Hypothalamus (tissue), 51 donors: ENCODE measurements at places on chromosomes 7 and 10.

DNA sequence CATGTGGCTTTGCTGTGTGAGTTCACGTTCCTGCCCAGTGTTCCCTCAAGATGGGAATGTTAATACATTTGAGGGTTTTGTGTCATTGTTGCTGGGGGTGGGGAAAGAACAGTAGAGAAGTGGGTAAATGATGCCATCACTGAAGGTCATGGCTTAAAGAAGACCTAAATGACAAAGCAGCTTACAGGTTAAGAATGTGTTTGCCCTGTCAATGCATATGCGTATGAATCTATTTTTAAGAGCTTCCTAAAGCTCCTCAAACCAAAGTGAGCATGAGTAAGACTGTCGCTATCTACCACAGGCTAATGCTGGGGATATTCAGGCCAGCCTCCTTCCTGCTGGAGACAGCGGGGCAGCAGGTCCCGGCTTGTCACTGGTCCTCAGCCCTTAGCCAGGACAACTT, 162.9 kb downstream of the CREB5 start:
- no peak for DNase-seq

DNA sequence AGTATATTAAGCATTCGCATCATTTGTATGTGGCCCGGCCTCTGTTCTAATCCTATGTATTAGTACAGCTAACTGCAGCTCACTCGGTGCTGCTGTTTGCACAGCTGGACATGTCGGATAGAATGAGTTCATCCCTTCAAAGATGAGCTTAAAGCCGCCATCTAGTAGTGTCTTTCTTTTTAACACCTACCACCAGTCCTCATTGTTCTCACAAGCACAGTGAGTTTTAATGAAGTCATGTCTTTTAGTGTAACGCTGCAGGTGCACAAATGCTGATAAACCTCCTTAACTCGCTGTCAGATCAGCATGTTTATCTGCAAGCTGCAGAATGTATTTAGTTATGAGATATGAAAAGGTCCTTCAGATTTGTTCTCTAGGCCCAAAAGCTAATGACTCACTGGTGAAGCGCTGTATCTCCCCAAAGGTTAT, 247.5 kb downstream of the MTERF1 start:
- no peak for DNase-seq

DNA sequence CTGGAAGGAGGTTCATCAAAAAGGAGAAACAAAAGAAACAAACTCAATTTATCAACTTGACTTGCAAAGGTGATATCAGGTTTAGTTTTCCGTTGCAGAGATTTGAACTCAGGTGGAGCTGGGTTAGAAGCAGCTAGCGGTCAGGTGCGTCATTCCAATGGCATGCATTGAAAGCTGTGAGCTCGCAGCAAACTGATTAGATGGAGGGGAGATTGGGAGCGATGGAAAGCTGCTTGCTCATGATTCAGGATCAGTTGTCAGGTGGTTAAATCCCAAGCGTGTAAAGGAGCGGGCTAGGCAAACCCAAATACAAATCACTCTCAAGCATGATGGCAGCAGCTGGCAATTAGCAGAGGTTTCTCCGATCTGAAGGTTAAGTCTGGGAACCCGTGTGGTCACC, 49.3 kb upstream of the AFAP1L2 start:
- DNase-seq: no peak

DNA sequence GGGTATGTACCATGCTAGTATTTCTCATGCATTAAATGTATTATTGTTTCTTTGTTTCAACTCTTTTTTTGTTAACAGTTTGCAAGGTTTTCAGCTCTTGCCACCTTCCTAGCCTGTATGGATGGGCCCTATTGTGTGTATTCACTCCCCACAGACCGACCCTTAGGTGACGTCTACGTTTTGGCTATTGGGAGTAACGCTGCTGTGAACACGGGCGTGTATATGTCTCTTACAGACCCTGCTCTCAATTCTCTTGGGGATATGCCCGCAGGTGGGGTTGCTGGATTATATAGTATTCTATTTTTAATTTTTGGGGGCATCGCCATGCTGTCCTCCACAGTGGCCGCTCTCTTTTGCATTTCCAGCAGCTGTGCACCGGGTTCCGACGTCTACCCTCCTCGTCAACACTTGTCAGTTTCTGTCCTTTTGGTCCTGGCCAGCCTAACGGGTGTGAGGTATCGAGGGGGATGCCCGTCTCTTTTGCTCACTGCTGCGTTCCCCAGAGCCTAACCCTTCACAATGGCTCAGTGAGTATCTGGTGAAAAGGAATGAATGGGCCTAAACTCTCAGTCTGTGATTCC, 64.1 kb upstream of the GNA12 start:
- no peak for DNase-seq

DNA sequence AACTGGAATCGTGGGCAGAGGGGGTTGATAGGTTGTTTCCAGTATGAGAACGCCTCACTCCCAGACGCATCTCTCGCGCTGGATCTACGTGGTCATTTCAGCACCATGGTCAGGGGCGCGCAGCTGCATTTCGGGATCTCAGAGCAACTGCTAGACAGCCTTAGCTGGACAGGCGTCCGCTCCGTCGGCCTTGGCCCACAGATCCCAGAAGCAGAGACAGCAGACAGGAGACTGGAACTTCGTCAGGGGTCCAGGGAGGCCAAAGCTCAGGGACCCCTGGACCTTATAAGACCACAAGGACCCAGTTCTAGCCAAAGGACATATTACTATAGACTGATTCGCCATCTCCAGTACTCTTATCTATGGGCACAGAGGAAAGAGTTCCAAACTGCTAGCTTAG, 5.3 kb downstream of the NEUROG3 start:
- DNase-seq: peak; percentile 6

DNA sequence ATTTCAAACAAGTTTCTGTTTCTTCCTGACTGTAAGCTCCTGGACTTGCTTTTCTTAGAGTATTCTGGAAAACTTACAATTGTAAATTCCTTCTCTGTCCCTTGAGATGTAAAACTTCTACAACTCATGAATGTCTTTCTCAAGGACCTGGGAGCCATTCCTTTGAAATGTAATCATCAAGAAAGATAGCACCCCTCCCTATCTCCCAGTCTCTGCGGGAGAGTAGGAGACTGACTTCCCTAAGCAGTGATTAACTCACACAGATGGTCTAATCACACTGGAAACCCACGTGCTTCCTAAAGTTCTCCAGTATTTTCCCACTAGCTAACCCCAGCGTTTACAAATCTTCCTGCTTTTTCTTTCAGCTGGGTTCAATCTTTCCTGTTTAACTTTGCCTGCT, 549.4 kb downstream of the SORCS1 start:
- DNase-seq: no peak

DNA sequence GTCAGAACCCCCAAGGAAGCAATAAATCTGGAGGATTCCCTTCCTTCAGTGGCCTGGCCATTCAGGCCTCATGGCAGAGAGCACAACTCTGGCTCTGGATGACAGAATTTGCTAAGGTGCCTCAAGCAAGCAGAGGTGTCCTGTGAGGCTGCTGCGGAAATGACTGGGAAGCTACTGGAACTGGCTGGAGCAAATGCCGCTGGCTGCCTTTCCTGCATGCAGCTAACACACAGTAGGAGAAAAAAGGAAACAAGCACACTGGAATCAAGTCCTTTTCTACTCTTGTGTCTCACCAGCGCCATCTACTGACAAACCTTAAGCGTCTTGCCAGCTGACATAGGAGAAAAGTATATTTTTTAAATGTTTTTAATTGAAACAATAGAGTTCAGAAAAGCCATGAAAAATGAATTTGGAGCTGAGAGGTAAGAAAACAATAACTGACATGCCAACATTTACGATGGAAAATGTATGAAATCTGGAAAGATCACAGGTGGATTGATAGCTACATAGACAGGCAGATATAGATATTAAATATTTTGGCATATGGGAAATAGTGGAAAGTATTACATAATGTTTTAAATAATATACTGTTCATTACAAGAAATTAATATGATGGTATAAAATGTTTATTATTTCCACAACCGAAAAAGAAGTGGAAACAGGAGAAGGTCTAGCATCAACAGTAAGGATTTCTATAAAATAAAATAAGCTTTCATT, 951.6 kb downstream of the ANKRD7 start:
- DNase-seq: peak; percentile 39

- no peak for DNase-seq
Measured at GRCh38 chr10:73859428-73859783, 14.9 kb downstream of the CAMK2G start.

DNA sequence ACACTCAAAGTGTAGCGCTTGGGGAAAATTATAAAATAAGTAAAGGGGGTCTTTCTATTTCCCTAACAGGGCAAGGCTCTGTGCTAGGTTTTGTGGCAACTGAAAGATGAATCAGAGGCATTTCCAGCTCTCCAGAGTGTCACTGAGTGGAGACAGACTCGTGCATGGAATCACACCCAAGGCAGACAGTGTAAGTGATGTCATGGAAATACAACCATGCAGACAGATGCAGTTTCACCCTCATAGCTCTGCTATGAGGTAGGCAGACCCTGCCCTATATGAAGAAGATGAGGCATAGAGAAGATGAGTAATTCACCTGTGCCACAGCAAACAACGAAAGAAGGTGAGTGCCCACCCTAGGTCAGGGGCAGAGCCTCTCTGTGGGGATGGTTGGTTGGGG, 57.2 kb upstream of the PITRM1 start:
- no peak for DNase-seq

DNA sequence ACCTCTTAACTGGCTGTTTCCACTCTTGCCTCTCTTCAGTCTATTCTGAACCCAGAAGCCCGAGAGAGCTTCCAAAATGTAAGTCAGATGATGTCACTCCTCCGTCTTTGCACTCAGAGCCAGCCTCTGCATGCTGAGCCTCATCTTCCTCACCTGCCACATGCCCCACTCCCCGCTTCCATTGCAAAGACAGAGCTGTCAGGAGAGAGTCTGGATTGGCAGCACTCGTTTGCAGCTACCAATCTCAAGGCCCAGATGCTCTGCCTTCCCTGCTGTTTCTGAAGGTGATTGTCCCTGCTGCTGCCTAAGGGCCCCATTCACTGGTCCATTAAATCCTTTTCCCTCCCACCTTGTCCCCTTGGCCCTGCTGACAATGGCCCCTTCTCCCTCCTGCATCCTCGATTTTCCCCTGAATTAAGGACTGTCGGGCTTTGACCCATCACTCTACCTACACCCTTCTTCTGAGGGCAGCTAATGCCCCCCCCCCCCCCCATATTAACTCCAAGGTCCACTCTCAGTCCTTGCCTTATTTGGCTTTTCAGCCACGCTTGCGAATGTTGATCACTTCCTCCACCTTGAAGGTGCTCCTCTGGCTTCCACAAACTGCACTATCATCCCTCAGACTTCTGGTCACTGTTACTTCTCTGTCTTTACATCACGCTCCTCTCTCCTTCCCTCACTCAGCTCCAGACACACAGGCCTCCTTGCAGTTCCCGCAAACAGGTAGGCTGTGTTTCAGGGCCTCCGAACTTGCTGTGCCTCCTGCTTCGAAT, 98.5 kb downstream of the CHN2 start:
- no peak for DNase-seq

- no peak for DNase-seq
Measured at GRCh38 chr7:69504733-69505420, 93.4 kb upstream of the AUTS2 start.

GRCh38 chr7:26918241-26918640, 53.9 kb upstream of the SKAP2 start:
- no peak for DNase-seq

DNA sequence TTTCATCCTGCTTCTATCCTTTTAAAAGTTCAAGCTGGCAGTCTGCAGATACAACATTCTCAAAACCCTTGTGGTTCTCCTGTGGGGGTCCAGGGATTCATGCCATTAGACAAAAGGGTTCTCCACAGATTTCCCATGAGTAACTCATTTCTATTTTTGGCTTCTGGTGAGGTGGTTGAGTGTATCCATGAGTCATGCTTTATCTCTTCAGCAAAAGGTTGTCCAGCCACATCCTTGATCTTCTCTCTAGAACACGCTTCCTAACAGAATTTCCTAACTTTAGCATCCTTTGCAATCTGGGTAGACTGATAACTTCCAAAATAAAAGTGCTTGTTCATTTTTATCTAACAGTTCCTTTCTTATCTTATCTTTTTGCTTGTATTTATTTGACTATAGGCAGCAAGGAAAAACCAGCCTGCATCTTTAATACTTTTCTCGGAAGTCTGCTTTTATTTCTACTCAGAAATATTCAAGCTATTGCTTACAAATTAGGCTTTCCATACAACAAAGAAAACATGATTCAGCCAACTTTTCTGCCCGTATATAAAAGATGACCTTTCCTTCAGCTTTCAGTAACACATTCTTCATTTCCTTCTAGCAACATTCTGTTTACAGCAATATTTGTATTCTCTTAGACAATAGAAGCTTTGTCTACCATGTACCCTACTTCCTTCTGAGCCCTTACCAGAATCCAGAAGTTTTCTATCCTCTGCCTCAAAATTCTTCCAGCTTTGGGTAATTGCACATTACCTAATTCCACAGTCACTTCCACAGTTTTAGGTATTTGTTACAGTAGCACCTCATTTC, 79.3 kb upstream of the IL6 start:
- DNase-seq: no peak

GRCh38 chr10:132449811-132450181, 52.8 kb downstream of the PWWP2B start:
- DNase-seq: no peak

DNA sequence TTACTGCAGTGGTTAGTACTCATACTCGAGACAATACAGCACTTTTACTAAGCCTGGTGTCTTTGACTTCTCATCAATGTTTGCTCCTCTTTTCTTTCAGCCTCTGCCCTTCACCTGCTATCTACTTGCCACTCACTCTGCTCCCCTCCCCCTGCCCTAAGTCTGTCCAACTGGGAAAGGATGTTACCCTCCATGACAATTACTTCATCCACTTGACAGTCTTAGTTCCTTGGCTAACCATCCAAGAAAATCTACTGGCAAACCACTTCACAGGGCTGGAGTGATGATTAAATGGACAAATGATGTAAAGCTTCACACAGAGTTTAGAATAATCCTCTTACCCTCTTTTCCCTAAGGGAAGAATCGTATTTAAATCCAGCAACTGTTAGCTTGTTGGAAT, 8.2 kb upstream of the DLD start:
- no peak for DNase-seq

DNA sequence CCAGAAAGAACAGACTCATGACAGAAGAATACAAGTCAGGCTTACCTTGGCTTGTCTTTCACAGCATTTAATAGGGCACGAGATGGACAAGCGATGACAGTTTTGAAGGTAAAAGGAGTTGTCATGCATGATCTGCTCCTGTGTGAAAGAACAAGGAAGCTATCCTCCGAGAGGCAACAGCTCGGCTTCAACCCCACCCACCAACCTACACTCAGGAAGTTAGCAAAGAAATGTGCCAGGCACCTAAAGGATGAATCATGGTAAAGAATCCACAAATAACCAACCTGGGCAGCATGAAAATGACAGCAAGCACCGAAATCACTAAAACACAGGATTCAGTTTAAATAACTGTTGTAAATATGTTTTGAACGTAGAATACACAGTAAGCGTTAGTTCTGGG, 700.2 kb downstream of the TYW1 start:
- DNase-seq: no peak

DNA sequence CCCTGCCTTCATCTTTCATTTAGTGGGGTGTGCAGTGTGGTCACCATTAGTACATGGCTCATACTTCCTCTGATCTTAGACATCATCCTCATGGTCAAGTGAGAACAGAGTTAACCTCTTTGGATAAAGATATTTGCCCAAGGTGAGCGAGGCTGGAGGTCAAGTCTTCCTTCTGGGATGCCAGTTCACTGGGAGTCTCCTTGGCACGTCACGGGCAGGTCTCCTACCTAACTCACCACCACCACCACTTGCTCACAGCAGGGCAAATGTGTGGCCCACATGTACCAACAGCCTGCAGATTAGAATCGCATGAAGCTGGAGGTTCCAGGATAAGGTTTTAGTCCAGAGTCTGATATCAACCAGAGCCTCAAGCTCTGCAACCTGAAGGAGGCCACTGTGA, 164.6 kb downstream of the USP6NL start:
- DNase-seq: no peak

- DNase-seq: no peak
Measured at GRCh38 chr7:20562461-20562860, 53.0 kb upstream of the ABCB5 start.
